ENCODE measurements at places on chromosomes 1 and 21. TPM values are rescaled to one million over a fixed set of nuclear protein-coding genes. Genes with fewer than 3 reads are reported as not detected.

- peak; percentile 46 for DNase-seq
These were observed 278.6 kb upstream of the AJAP1 start for GRCh38 chr1:4375812-4376211.

The SLC22A15 gene
- 1.5 TPM for total RNA-seq

The TIE1 gene
- total RNA-seq, result not detected

The MROH7 gene
- total RNA-seq, result not detected

GRCh38 chr1:19348441-19349198, 36.5 kb downstream of the SLC66A1 start:
- no peak for DNase-seq

DNA sequence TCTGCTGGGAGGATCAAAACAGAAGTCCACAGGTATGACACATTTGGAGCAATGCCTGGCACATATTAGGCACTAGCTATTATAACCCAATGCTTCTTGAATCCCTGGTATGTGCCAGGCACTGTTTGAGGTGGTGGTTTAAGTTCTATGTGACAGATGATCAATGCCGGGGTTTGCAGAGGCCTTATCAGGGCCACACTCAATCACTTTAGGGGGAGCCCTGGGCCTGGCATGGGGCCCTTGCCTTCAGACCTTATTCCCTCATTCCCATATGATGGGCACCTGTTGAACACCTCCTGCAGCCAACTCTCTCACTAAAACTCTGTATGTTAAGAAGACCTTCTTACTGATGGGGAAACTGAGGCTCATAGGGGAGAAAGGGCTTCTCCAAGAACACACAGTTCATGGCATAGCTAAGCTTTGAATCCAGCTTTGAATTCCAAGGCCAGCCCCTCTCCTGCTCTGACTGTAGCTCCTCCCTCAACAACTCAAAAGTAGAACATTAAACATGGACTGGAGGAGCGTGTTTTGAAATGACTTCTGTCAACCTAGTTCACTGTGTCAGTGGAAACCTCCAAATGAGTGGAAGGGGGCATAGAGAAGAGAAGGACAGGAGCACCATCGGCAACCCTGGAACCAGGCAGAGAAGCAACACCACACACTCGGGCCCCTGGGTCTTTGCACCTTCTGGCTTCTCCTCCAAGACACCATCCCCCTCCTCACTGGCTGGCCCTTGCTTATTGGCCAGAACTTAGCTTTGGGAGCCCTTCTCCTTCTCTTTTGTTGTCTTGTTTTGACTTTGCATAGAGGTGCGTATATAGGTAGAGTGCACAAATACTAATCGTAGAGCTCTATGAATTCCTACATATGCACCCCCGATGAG, 6.6 kb upstream of the IFFO2 start:
- DNase-seq, result no peak

The OR2T11 gene
- not detected for total RNA-seq

The CDA gene
- 0.95 TPM for total RNA-seq

- no peak for DNase-seq
These were observed 235.0 kb upstream of the KIAA0040 start for GRCh38 chr1:175427625-175428024.

DNA sequence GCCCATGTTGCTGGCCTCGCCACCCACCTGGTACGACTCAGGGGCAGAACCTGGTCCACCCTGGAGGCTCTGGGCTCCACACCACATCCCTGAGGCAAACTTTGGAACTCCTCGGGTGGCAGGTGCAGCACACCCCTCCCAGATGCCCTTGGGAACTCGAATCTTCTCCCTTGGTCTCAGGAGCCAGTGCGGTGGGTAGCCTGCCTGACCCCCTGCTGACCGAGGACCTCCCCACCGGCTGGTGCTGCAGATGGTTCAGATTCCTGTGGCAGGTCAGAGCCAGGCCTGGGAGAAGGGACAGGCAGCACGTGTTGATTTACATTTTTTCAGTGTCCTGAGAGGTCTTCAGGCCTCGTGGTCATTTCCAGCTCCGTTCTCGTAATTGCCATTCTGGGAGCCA, 6.3 kb upstream of the CFAP410 start:
- no peak for DNase-seq

The SLAMF1 gene
- not detected for total RNA-seq

DNA sequence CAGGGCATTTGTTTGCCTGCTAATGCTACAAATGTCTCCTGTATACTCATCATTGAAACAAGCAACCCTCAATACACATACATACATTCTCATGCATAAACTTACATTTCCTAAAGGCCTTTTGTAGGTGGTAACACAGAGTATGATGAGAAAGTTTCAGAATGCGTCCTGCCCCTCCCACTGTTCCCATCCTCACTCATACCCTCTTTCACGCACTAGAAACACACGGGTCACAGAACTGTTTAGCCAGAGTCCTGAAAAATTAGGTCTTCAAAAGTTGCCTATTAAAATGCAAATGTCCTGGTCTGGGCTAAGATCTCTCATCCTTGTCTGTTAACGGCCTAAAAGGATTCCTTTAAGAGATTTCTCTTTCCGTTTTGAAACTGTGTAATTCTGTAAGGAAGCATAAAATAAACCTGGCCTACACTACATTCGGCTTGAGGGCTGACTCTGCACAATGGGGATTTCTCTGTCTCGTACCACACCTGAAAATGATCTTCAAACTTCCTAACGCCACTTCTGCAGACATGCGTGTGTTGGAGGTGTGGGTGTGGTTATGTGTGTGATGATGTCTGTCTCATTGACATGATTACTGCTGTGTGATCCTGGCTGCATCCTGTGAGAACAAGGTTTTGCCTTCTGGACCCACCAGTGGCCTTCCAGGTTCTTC, 5.3 kb upstream of the FCER1A start:
- no peak for DNase-seq

DNA sequence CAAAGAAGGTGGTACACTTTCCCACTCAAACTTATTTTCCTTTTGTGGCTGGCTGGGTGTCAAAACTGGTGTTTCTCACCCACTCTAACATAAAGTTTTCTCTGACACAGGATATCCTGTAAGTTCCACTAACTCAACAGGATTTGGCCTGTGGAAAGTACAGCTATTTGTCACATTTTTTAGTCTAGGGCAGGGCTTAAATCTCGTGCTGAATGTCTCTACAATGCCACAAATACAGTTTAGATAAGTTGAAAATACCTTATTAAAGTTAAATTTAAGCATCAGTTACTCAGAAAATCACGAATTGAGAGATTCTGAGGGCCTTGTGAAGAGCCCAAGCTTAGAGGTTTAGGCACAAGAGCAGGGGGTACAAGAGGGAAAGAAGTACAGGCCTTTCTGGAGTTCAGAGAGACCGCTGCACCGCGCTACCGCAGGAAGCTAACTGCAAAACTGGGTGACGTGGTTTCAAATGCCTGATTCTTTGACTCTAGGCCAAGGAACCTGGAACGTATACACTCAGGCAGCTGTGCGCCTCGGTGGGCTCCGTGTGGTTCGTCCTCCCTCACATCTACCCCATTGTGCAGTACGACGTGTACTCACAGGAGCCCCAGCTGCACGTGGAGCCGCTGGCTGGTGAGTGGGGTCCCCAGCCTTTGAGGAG, 23.4 kb upstream of the PWP2 start:
- DNase-seq, result no peak

GRCh38 chr21:46636550-46637285, 1.2 kb downstream of the PRMT2 start:
- no peak for DNase-seq

- no peak for DNase-seq
These were observed 35.8 kb downstream of the IVNS1ABP start for GRCh38 chr1:185281245-185281644.

DNA sequence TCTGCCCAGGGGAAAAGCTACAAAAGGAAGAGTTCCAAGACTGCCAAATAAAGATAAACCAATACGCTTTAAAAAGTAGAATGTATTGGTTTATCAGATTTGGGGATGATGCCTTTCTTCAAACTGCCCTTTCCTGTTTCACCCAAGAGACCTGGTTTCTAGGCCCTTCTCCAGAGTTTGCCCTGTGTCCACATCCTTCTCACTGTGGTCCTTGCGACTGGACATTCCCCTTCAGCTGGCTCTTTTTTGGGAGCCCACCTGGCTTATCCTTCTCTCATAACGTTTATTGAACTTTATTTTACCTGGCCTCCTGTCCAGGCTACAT, 490 bp upstream of the CZIB start:
- no peak for DNase-seq

The RHCE gene
- total RNA-seq, result not detected

The TAL1 gene
- not detected for total RNA-seq

DNA sequence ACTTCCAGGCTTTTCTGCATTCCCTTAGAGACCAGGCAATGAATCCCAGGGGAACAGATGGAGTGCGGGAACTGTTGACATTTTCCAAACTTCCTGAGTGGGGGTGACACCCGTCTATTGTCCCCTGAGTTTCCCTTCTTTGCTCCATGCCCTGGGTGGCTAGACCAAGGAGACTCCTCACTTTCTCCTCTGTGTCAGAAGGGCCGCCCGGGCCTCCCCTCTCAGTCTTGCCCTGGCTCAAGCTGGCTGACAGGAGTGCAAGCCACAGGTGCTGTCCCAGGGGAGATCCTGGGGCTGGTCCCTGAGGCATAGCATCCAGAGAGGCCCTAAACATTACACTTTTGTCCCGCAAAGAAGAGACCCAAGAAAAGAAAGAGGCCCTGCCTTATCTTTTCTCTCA, 62.8 kb downstream of the DDX20 start:
- no peak for DNase-seq

GRCh38 chr21:18760247-18760646, 356.7 kb upstream of the TMPRSS15 start:
- no peak for DNase-seq

GRCh38 chr1:236515443-236515958, 8.3 kb upstream of the LGALS8 start:
- DNase-seq, result no peak
